ENCODE measurements at places on chromosomes 16 and 17.

- no peak for DNase-seq
These were observed 194.0 kb downstream of the SALL1 start for GRCh38 chr16:50957056-50957455.

DNA sequence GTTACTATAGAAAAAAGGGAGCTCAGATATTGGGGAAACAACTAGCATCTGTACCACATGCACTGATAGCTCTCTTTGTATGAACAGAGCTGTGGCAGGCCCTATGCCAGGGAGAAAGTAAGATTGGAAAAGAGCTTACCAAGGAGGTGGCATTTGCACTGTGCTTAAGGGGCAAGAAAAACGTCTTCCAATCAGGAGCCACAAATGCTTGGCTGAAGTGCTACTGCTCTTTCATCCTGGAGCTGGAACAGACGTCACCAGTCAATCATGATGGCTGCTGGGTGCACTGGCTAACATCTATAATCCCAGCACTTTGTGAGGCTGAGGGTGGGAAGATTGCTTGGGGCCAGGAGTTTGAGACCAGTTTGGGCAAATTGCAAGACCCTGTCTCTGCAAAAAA lies 218.5 kb downstream of the SEC14L1 start:
- no peak for DNase-seq

DNA sequence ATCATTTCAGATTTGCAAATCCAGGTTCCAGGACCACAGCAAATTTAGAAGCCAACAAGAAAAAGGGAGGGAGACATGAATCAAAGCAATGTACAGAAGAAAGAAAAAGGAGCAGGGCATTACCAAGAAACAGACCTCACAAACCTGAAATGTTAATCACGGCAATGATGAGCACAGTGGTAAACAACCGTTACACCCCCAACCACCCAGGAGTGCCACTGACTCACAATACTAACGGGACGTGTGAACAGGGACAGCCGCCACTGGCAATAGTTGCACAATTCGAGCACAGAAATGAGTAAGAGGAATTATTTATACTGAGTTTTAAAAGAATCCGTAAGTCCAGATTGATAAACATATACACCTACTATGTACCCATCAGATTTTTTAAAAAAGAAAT lies 13.8 kb downstream of the USP22 start:
- DNase-seq, result no peak

DNA sequence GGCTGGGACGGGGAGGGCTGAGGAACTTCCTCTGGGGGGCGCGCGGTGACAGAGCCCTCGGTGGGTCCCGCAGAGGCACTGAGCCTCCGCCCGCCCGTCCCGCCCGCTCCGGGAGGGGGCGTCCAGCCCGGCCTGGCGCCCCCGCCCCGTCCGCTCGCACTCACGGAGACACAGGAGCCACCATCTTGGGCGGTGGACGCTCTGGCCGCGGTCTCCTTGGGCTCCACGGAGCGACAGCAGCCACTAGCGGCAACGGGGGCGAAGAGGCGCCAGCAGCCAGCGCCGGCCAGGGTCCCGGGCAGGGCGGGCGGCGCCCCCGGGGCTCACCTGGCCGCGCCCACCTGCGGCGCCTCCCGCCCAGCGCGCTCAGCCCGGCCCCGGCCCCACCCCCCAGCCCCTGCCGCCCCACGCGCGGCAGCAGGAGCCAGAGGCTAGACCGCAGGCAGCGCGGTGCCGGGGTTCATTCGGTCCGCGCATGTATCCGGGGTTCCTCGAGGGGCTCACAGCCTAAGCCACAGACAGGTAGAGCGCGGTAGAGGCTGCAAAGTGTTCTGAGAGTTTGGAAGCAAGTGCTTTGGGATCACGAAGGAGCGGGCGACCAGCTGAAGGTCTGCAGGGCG lies at the start of gene C17orf113:
Gene C17orf113, minus strand, starts transcription at position 209 of the 620 bp plus-strand sequence. CDS start 7,225 bp downstream, outside the sequence.
- peak; percentile 18 for DNase-seq

DNA sequence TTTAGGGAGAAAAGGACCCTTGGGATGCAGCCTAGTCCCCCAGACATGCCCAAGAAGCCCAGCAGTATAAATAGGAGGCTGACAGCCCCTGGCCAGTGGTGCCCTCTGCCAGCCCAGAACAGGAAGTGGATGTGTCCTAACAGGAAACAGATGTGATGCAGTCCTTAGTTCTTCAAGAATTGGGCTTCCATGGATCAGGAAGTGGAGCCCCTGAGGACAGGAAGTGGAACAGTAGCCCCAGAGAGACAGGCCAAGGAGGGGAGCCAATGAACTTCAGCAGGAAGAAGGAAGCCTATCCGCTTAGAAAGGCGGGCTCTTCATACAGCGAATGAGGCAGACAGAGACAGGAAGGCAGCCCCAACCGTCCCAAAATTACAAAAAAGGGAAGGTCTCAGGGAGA lies 7.2 kb downstream of the CTF1 start:
- no peak for DNase-seq

DNA sequence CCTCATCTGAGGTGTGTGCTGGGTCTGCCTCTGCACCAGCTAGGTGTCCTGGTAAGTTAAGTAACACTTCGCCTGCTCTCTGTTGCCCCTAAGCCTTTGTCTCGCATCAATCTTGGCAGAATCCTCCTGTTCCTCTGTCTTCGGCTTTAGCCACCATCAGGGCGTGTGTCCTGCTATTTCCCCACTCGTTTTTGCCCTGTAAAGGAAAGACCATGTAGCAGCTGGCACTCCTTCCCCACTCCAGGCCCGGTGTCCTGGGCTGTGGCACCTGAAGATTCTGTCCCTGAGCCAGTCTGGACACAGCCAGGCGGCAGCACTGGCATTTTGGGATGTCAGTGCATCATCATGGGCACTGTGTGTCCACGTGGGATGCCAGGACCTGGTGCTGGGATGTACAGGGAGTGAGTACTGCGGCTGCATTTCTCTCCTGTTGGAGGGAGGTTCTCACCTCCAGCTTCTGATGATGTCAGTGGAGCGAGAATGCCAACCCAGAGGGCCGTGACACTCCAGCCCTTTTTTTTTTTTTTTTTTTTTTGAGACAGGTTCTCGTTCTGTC lies 26.2 kb upstream of the FOXK2 start:
- DNase-seq, result no peak

- DNase-seq, result no peak
These were observed 419.1 kb downstream of the CA10 start for GRCh38 chr17:51739245-51739886.

DNA sequence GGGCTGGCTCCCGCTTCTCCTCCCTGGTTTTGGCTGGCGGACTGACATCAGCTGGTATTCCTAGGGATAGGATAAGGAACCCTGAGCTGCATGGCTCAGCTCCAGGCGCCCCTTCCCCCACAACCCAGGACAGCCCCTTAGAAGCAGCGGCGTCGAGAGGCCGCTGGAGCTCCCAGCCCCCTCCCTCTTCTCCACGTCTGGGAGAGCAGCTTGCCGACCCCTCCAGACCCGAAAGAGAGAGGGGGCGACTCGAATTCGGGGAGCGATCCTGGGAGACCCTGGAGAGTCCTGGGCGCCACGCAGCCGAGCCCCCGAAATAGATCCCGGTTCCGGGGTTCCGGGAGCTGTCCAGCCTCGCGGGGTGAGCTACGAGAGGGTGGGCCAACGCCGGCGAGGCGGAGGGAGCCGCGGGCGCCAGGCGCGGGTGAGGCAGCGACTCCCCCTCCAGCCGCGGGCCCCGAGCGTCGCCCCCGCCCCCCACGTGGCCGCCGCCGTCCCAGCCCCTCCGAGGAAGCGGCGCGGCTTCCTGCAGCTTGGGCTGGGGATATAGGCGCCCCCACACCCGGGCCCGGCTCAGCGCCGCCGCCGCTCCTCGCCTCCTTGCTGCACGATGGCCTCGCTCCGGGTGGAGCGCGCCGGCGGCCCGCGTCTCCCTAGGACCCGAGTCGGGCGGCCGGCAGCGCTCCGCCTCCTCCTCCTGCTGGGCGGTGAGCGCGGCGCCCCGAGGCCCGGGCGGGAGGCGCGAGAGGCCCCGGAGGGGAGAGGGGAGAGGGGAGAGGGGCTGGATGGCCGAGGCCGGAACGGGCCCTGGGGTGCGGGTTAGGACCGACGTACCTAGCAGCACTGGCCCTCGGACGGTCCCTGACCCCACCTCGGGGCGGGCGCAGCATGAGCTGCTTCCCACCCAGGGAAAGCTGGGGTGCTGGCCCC lies at the start of gene RAMP2:
Gene RAMP2, plus strand, starts transcription at position 576 of the 930 bp plus-strand sequence. Its CDS starts 35 bp downstream, at position 611.
- peak; percentile 63 for DNase-seq

GRCh38 chr16:67283039-67283825 lies 3.9 kb downstream of the PLEKHG4 start:
- DNase-seq, result no peak
